ENCODE measurements at places on chromosomes 13 and 19. TPM values are rescaled to one million over a fixed set of nuclear protein-coding genes. Genes with fewer than 3 reads are reported as not detected.

The ADGRL1 gene
- 2.9 TPM for total RNA-seq

The HIF3A gene
- not detected for total RNA-seq

The ZNF132 gene
- 8.8 TPM for total RNA-seq

The VMAC gene
- 12.7 TPM for total RNA-seq

The STRN4 gene
- 56.3 TPM for total RNA-seq

The MYH14 gene
- under 0.01 TPM for total RNA-seq

The ADM5 gene
- under 0.01 TPM for total RNA-seq

The ICAM4 gene
- 0.29 TPM for total RNA-seq

- no peak for DNase-seq
These were observed 37.7 kb downstream of the USP12 start for GRCh38 chr13:27133889-27134288.

DNA sequence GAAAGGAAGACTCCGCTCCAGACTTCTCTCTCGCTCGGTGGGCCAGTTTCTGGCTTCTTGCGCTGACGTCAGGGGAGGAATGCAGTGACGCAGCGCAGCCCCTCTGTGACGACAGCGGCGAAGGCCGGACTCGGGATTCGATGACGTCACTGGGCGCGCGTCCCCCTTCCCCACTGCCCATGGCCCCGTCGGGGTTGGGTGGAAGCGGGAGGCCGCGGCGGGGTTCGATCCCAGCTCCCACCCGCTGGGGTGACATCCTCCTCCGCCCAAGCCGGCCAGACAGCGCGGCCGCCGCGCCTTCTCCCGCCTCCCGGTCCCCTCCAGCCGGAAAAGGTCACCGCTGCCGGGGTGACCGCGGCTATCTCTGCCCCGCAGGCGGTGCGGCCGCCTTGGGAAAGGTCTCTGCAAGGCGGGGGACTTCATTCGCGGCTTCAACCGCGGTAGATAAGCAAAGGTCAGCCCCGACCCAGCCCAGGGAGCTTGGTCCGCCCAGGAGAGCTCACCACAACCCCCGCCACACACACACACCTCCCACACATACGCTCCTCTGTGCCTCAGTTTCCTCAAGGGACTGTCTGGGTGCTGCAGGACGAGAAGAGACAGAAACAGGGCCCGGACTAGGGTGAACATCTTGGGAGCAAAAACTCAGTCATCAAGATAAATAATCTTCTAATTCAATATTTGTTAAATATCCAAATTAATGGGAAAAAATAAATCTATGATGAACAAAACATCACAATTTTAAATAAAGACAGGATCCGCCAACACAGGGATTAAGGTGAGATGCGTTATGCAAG lies 844 bp upstream of the RFX1 start:
- peak; percentile 92 for DNase-seq

DNA sequence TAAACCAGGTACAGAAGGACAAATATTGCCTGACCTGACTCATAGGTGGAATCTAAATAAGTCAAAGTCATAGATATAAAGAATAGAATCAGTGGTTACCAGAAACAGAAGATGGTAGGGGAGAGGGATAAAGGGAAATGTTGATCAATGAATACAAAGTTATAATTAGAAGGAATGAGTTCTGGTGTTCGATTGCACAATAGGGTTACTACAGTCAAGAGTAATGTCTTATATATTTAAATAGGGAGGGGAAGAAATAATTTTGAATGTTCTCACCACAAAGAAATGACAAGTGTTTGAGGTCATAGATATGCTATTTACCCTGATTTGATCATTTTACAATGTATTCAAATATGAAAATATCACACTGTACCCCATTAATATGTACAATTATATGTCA lies 1541.2 kb downstream of the SLITRK1 start:
- no peak for DNase-seq

DNA sequence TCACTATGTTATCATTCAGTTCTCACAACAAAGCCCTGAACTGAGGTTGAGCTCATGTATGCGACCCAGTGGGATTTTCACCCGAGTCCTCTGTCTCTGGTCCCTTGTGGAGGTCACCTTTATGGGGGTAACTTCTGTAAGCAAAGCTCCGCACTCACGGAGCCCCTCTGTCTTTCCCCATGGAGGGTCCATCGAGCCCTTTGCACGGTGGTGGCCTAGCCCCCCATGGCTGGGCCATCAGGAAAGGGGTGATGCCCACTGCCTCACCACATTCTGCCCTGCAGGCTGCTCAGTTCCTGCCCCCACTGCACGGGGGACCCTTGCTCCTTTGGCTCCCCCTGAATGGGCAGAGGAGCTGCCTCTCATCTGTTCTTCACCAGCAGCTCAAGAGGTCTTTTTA lies 39.6 kb downstream of the CHST8 start:
- no peak for DNase-seq

DNA sequence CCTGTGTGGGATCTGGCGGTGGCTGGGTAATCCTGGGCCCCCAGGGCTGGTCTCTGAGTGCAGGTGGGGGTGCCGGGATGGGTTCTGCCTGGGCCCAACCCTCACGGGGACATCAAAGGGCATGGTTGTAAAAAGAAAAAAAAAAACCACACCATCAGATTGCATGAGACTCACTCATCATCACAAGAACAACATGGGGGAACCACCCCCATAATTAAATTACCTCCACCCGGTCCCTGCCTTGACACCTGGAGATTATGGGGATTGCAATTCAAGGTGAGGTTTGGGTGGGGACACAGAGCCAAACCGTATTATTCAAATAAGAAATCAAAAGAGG lies 14.3 kb downstream of the C1QTNF9 start:
- no peak for DNase-seq

GRCh38 chr19:14472202-14472938 lies 2.8 kb downstream of the PTGER1 start:
- peak; percentile 99 for DNase-seq

GRCh38 chr13:79522583-79522982 lies 41.6 kb downstream of the NDFIP2 start:
- DNase-seq, result peak; percentile 52

DNA sequence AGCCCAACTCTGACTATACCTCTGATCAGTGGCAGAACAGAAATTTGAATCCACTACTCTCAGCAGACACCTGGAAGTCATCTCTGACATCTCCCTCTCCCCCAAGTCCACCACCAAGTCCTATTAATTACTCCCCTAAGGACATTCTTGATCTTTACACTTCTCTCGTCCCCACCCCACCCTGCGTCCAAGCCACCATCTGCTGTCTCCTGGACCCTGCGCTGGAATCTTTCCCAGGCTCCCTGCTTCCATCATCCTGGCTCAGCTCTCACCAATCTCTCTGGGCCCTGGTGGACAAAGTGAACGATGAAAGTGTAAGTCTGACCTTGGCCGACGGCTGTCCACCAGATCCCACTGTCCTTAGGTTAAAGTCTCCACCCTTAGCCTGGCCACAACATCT lies 145.6 kb upstream of the GJB6 start:
- DNase-seq, result no peak

DNA sequence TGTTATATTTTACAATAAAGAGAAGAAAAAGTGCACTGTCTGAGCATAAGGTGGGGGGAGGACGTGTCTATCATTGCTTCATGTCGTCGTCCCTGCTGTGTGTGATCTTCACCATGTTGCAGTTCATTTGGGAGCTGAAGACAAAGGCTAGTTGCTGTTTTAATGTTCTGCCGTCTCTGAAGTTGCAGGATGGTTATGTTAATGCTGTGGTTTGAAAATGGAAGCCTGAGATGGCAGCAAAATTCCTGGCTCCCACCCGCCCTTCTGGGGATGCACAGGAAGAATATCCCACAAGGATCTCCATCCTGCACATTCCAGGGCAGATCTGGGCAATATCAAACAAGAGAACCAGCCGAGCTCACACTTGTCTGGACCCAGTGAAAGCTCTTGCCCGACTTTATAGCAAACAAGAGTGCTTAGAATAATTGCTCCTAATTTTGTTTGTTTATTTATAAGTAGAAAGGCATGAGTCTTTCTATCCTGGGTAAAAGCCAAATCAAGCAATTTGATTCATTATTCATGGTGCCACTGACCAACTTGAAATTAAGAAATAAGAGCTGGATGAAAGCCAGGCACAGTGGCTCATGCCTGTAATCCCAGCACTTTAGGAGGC lies 110.3 kb upstream of the ABCC4 start:
- peak; percentile 17 for DNase-seq

DNA sequence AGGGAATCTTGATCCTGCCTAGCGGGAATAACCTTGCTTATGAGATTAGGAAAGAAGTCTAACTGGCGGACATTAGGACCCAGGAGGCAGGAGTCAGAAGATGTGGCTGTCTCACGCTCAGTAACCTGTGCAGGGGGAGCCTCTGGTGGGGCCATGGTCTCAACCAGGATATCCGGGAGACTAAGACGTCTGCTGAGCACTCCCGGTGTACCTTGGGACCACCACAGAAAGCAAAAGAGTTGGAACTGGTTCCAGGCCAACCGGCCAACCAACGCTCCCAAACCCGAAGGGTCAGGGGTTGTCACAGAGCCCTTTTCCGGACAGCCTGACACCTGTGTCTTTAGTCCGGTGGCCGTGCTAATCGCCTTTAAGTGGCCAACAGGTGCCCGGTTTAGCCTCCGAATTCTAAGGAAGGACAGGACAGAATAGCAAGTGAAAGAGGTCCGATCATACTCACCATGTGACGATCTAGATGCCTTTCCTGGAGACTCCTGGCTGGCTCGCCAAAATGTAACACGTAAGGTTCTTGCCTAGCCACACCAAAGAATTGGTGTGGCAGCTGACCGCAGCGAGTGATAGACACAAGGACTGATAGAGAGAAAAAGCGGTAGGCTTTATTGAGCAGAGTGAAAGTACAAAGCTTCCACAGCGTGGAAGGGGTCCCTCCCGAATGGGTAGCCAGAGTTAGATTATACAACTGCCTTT lies 103.9 kb upstream of the DIAPH3 start:
- DNase-seq, result peak; percentile 21

DNA sequence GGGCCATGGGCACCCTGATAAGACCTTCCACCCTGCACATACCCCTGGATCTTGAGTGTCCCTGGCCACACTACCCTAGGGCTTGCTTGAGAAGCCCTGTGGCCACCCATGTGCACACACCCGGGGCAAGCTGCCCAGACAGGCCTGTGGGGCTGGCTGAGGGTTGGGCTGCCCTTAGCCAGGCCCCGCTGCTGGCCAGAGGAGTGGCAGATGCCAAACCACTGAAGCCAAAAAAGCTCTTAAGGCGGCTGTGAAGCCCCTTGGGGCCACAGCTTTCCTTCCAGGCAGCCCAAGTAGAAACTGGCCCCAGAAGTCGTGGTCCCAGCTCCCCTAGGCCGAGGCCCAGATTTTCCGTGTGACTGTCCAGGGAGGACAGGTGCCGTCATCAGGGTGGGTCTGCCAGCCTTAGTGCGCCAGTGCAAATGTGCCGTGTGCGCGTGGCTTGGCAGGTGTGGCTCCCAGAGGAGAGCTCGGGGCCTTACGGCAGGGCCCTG lies 14.8 kb downstream of the CEBPG start:
- DNase-seq, result peak; percentile 92

DNA sequence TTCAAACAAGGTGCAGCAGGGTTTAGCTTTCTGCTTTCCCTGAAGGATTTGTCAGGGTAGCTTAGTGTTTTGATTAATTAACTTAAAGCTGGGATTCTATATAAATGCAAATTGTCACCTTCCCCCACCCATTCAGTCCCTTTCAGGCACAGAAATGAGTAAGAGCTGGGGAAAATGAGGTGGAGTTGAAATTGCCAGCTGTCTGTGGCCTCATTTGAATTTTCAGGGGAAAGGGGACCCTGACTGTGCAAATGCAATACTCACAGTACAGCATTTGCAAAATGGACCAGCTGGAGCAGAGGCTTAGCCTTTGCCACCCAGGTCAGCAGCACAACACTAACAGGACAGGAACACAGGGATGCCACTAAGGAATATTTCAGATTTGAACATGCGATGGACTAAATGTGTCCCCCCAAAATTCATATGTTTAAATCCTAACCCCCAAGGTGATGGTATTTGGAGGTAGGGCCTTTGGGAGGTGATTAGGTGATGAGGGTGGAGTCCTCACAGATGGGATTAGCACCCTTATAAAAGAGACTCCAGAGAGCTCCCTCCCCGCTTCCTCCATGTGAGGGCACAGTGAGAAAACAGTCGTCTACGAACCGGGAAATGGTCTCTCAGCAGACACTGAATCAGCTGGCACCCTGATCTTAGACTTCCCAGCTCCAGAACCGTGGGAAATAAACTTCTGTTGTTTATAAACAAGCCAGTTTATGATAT lies 59.5 kb upstream of the CYSLTR2 start:
- no peak for DNase-seq

GRCh38 chr19:15936950-15937349 lies 2.6 kb upstream of the CYP4F11 start:
- no peak for DNase-seq
